ENCODE measurements at places on chromosomes 7 and 10. TPM values are rescaled to one million over a fixed set of nuclear protein-coding genes. Genes with fewer than 3 reads are reported as not detected.
A peak's percentile ranks its signal among the peaks of the same experiment; 100 is the strongest.

- H3K27ac ChIP-seq: no peak overlapping the region
- no peak overlapping the region for H3K4me3 ChIP-seq
- DNase-seq: no peak
- no peaks in the 10 kb centered on the region for H3K36me3 ChIP-seq
- H3K27me3 ChIP-seq: no peaks in the 10 kb centered on the region
These were observed 8.9 kb downstream of the DYDC2 start for GRCh38 chr10:80365510-80365909.

DNA sequence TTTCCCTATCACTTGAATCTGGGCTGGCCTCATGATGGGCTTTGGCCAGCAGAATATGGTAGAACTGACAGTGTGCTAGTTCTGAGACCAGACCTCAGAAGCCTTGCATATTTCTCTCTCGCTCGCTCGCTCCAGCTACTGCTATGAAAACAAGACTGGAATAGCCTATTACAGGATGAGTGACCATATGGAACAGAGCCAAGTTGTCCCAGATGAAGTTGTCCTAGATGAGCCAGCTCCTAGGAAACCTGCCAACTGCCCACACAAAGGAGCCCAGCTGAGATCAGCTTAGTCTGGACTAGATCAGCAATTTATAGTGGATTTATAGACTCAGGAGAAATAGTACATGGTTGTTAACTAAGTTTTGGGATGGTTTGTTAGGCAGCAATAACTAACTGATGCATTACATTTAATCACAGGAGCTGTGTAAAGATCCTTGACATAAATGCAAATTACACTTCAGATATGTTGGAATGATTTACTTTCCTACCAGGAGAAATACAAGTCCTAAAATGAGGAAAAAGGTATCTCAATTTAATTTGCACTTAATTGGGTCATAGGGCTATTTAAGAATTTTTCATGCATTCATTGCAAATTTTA is 6.8 kb upstream of the HECW1 start:
- no peaks in the 10 kb centered on the region for H3K4me1 ChIP-seq
- H3K36me3 ChIP-seq: no peaks in the 10 kb centered on the region
- DNase-seq: no peak
- no peak overlapping the region for H3K4me3 ChIP-seq
- peaks cover 7% of the 10 kb centered on the region for H3K27me3 ChIP-seq
- no peak overlapping the region for H3K27ac ChIP-seq

- H3K27ac ChIP-seq: no peak overlapping the region
- H3K4me1 ChIP-seq: no peaks in the 10 kb centered on the region
- H3K36me3 ChIP-seq: peaks cover 3% of the 10 kb centered on the region
- no peaks in the 10 kb centered on the region for H3K27me3 ChIP-seq
- DNase-seq: no peak
- no peak overlapping the region for H3K4me3 ChIP-seq
These were observed 192.2 kb upstream of the LRGUK start for GRCh38 chr7:133934977-133935330.

- no peaks in the 10 kb centered on the region for H3K27me3 ChIP-seq
- DNase-seq: no peak
- H3K4me3 ChIP-seq: no peak overlapping the region
- no peaks in the 10 kb centered on the region for H3K36me3 ChIP-seq
- no peak overlapping the region for H3K27ac ChIP-seq
These were observed 48.3 kb downstream of the ZNF783 start for GRCh38 chr7:149310113-149310836.

DNA sequence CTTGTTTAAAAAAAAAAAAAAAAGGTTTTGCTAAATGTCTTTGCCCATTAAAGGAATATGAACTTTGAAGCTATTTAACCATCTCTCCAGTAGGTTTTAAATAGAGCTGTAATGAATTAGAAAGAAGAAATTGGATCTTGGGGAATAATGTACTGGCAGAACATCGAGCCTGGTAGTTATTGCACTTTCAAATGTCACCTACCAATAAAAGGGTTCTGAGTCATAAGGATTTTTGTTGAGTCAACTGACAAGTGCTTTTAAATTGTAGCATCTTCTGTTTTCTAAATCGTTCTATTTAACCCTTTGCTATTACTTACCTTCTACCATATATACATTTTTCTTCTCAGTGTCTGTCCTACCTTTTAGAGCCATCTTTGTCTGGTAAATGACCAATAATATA is 10.7 kb downstream of the CUTC start:
- H3K27ac ChIP-seq: no peak overlapping the region
- H3K36me3 ChIP-seq: peaks cover 56% of the 10 kb centered on the region
- H3K4me1 ChIP-seq: no peaks in the 10 kb centered on the region
- DNase-seq: no peak
- no peak overlapping the region for H3K4me3 ChIP-seq

- no peaks in the 10 kb centered on the region for H3K27me3 ChIP-seq
- DNase-seq: no peak
- no peak overlapping the region for H3K27ac ChIP-seq
- H3K36me3 ChIP-seq: no peaks in the 10 kb centered on the region
- H3K4me3 ChIP-seq: no peak overlapping the region
These were observed 127.5 kb downstream of the WDR37 start for GRCh38 chr10:1183701-1184100.

DNA sequence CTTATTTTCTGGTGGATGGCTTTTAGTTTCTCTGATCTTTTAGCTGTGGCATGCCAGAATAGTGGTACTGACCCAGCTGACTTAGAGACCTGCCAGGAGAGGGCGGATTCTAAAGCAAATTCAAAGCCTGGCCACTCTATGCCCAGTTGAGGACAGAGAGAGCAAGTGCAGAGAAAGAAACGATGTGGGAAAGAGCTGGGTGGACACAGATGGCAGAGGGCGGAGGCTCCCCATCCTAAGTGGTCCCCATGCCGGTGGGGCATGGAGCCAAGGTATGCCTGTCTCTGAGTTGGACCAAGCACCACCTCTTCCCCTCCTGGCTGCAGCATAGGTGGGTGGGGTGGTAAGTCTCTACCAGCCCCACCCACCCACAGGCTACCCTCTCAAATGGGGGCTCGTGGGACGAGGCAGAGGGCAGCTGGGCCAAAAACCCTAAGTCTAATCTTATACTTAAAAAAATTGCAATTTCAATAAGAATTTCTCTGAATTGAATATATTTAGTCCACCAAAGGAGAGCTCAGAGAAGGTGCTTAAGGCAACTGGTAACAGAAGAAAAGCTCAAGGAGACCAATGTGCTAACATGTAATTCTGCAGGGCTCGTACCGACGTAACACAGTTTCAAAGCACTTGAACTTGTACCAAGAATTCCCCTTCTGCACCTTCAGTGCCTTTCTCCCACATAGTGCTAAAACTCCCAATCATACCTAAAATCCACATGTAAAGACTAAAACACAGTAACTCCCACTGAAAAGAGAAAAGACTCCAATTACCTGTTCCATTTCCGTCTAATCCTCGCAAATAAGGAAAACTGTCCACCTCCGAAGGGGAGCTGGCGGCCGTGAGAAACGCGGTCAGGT is 85.7 kb upstream of the NMT2 start:
- peak overlapping the region; percentile 85 for H3K4me3 ChIP-seq
- DNase-seq: no peak
- H3K4me1 ChIP-seq: peaks cover 23% of the 10 kb centered on the region
- no peaks in the 10 kb centered on the region for H3K27me3 ChIP-seq
- H3K36me3 ChIP-seq: no peaks in the 10 kb centered on the region

The BCCIP gene
- 129 TPM for total RNA-seq

All from CD8-positive, alpha-beta memory T cell (primary cell).